ENCODE measurements at places on chromosomes 2 and 18.

GRCh38 chr2:231539991-231540390, 9.7 kb upstream of the NMUR1 start:
- no peak for DNase-seq

GRCh38 chr2:18131761-18132160, 253.3 kb downstream of the KCNS3 start:
- DNase-seq, result no peak

- peak; percentile 14 for DNase-seq
These were observed 315.5 kb downstream of the RPRM start for GRCh38 chr2:153163055-153163454.

- DNase-seq, result no peak
These were observed 110.7 kb downstream of the QPCT start for GRCh38 chr2:37454851-37455762.

- no peak for DNase-seq
These were observed 148.2 kb downstream of the BABAM2 start for GRCh38 chr2:28038722-28039121.

GRCh38 chr18:57621246-57621604, 411 bp downstream of the NARS1 start:
- DNase-seq, result no peak

- no peak for DNase-seq
These were observed 198.5 kb downstream of the FHOD3 start for GRCh38 chr18:36496022-36496421.

GRCh38 chr2:20146401-20146800, 78.5 kb downstream of the SDC1 start:
- no peak for DNase-seq

Measured in mammary epithelial cell (primary cell).